Activated CD4-positive, alpha-beta T cell treated with anti-CD3 and anti-CD28 coated beads for 36 hours (primary cell): ENCODE measurements at places on chromosomes 3 and 15. TPM values are rescaled to one million over a fixed set of nuclear protein-coding genes. Genes with fewer than 3 reads are reported as not detected.

The ZBTB20 gene
- total RNA-seq, result 5.2 TPM

DNA sequence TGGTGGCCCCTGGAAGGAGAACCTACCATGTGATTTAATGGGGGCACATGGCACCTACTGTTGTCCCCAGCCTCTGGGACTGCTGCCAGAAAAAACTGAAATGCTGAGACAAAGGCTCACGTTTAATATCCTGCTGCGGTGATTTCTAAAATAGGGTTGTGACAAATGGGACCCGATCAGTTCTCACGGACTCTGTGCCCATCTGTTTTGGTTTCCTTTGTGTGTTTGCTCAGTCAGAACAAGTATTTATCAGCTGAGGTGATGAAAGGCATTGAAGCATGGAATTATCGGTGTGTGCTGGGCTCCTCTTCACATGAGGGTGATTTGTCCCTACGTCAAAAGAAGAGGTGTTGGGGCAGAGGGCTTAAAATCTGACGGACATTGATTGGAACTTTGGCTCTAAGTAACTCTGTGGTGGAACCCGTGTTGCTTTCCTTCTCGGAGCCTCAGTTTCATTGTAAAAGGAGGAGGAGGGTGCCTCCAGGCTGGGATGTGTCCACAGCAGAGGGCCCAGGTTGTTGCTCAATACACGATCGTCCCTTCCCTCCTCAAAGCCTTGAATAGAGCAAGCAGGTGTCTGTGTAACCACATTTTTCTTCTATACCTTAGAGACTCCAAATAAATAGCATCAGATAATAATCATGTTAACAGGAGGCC lies 283.3 kb upstream of the RGMA start:
- no peak for DNase-seq

GRCh38 chr3:68256635-68257223 lies 602.3 kb upstream of the SUCLG2 start:
- DNase-seq, result peak; percentile 47

- peak; percentile 53 for DNase-seq
These were observed 52.7 kb upstream of the SPATA12 start for GRCh38 chr3:57007521-57008460.

The LXN gene
- total RNA-seq, result 12.5 TPM

DNA sequence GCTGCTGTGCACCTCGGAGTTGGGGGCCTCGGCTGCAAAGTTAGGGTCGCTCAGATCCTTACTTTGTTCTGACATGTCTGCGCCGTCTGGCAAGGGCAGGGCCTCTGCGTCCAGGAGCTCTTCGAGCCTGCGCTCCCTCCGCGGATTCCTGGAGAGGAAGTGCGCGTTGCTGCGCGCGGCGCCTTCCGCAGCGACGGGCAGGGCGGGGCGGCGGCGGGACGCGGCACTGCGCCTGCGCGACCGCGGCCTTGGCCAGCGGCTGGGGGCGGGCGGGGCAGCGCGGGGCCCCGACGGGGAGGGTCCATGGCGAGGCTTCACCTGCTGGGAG lies at the start of gene NDN:
NDN (minus strand) TSS at position 163 of the 328 bp plus-strand sequence; CDS start at position 75, 88 bp downstream.
- DNase-seq, result peak; percentile 22

The SLC22A13 gene
- total RNA-seq, result 0.21 TPM

DNA sequence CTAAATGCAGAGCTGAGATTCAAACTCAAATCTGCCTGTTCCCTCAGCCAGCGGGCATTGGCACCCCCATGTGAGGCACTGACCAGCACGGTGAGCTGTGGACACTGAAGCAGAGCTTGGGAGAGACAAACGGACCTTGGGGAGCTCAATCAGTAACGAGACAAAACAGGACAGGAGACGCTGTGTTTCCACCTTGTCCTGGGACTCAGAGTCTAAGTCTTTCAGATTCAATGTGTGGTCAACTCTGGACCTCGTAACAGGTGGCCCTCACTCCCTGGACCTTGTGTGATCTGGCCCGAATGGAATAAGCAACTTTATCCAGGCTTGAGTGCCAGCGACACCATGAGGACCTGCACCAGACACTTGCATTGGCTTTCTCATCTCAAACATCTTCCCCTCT lies 232.5 kb downstream of the UACA start:
- DNase-seq, result no peak
